ENCODE measurements at places on chromosomes 7 and 10.

DNA sequence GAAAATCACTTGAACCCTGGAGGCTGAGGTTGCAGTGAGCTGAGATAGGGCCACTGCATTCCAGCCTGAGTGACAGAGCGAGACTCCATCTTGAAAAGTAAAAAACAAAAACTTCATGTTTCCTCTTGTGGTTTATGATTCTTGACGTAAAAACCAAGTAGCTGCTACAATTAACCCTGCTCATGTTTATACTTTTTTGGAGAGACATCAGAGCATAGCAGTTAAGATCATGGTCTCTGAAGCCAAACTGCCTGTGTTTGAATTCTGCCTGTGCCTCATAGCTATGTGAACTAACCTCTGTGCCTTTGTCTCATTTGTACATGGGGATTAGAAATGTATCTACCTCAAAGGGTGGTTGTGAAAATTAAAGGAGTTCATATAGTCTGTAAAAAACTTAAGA is 27.2 kb downstream of the SUV39H2 start:
- DNase-seq: no peak

- DNase-seq: no peak
Measured at GRCh38 chr7:12369072-12369471, 34.6 kb downstream of the VWDE start.

DNA sequence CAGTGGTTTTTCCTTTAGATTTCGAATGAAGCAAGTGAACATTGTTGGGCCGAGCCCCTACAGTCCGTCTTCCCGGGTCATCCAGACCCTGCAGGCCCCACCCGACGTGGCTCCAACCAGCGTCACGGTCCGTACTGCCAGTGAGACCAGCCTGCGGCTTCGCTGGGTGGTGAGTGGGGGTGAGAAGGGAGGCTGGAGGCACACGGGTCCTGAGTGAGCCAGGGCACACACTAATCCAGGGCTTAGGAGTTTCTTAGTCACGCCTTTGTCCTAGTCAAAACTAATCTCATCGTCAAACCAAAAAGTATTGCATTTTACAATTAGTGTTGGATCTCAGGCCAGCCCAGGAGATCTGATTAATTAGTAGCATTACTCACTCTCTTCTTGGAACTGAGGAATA is 568.8 kb upstream of the FOXK1 start:
- no peak for DNase-seq

GRCh38 chr7:35705932-35706461 is 11.1 kb upstream of the HERPUD2 start:
- DNase-seq: no peak

DNA sequence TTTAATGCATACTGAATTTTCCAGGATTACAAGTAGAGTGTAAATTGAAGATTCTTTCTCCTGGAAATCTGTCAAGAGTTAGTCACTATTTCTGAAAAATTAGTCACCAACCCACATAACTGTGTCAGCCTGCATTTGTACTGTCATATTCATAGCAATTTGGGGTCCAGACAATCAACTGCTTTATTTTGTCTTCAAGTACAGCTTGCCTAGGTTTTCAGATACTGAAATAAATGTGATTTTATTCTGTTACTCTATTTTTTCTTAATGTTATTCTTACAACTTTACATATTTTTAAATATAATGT is 55.1 kb downstream of the CUBN start:
- no peak for DNase-seq

DNA sequence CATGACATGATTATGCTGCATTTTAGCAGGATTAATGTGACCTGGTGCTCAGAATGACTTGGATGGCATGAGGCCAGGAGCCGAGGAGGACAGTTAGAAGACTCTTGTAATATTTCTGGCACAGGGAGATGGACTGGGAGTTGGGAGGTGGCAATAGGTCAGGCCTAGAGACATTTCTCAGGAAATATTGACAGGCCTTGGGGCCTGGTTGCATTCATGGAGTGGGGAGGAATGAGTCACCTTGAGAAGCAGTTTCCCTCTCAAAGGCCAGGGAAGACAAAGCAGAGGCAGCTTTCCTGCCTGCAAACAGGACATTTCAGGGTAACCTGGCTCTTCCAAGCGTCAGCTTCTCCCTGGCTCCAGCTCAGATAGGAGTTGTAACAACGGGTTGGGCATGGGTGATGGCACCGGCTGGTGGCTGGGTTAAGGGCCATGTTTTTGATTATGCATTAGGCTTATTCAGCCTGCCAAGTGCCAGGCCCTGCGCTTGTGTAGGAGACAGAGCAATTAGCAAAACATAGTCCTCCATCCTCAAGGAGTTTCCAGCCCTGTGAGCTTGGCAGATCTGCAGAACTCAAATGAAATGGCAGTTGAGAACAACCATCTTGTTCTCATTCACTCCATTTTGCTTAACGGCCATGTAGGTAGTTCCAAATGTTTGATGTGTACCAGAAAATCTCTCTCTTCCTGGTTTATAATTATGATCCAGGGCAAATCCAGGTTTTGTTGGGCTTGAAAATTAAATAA is 38.2 kb downstream of the HK1 start:
- no peak for DNase-seq
